ENCODE measurements at places on chromosomes 4 and X. TPM values are rescaled to one million over a fixed set of nuclear protein-coding genes. Genes with fewer than 3 reads are reported as not detected.

The SHOX gene
- not detected for total RNA-seq

The DNAAF6 gene
- total RNA-seq: not detected

The TMEM150C gene
- total RNA-seq: 7.0 TPM

The ATP8A1 gene
- total RNA-seq: 0.40 TPM

The PHEX gene
- 0.32 TPM for total RNA-seq

The SPANXC gene
- total RNA-seq: not detected

The RASL11B gene
- 0.32 TPM for total RNA-seq

The FGF16 gene
- total RNA-seq: not detected
